ENCODE measurements at places on chromosomes 7 and 10.

DNA sequence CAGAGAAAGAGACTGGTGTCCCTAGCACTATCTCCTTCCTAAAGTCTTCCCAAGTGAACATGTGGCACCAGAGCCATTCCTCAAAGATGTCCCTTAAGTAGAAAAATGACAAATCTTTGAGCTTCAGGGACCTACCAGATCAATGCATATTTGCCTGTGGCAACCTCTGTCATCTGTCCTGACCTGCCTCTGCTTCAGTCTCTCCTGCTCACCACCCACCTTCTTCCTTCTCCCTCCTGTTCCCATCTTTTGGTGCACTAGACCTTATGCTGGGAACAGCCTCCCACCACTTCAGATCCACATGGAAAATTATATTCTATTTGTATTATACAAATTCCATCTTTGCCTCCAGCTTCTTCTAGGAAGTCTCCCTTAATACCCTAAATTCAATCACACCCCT, 386.4 kb downstream of the PLXNA4 start:
- DNase-seq: no peak

DNA sequence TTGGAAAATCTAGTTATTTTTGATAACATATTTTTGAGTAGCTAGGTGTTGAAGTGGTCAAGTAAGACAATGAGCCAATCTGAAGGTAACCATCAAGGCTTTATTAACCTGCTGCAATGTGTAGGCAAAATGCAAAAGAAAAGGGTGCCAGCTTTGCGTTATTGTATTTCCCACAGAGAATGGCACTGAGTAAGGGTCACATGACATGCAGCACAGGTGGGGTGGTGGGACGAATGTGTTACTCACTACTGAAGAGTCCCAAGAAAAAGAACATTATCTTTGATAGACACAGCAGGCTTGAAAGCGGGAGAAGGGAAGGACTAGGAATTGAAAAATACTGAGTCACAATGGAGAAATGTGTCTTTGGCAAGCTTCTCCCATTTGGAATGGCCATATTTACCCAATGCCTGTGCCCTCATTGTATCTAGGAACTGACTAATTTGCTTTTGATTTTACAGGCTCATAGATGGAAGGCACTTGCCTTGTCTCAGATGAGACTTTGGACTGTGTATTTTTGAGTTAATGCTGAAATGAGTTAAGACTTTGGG, 898.6 kb upstream of the POT1 start:
- DNase-seq: no peak

DNA sequence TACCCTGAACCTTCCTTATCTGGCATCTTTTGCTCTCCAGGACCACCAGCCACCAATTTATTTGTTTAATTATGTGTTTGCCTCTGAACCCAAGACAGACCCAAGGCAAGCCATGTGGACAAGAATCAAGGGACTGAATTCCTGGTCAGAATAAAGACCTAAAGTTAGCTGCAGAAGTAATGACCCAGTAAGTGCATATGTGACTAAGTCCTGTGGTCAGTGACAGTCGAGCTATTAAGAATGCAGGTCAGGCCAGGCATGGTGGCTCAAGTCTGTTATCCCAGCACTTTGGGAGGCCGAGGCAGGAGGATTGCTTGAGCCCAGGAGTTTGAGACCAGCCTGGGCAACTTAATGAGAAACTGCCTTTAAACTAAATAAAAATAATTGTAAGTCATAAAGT, 139.4 kb downstream of the CCDC71L start:
- DNase-seq: no peak

DNA sequence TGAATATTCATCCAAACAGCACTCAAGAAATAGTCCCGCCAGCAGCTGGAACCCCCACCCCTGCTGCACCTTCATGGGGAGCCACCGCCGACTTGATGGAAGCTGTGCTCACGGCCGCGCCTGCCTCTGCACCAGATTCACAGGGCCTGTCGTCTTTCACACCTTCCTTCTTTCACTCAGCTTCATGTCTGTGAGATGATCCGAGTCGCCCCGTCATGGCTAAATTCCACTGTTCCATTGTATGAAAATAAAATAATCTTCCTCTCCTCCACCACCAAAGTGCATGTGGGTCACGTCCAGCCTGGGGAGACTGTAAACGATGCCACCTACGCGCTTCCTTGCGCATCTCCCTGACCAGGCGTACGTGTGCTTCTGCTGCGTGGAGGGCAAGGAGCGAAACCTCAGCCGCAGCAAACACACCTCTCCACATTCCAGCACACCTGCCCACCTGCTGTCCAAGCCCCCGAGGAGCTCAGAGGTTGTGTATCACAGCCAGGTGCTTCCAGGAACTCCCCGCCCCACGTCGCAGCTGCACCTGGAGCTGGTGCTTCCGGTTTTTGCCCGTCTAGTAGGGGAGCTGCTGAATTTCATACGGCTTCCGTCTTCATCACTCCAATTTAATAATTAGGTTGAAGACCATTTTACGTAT, 137.0 kb downstream of the PTPRN2 start:
- DNase-seq: no peak

- no peak for DNase-seq
Measured at GRCh38 chr7:24972991-24973390, 7.0 kb downstream of the OSBPL3 start.

DNA sequence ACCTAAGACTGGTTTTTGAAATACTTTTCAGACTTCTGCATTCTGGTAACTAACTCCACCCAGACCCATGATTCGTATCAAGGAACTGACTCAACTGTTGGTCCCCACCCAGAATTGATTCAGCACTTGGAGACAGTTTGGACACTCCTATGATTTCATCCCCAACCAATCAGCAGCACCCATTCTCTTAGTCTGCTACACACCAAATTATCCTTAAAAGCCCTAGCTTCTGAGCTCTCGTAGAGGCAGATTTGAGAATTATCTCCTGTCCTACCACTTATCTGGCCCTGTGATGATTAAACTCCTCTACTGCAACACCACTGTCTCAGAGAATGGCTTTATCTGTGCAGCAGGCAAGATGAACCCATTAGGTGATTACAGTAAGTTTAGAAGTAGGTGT, 7.7 kb upstream of the GSTO1 start:
- no peak for DNase-seq
